ENCODE measurements at places on chromosomes 1 and 21.
A peak's percentile ranks its signal among the peaks of the same experiment; 100 is the strongest.

DNA sequence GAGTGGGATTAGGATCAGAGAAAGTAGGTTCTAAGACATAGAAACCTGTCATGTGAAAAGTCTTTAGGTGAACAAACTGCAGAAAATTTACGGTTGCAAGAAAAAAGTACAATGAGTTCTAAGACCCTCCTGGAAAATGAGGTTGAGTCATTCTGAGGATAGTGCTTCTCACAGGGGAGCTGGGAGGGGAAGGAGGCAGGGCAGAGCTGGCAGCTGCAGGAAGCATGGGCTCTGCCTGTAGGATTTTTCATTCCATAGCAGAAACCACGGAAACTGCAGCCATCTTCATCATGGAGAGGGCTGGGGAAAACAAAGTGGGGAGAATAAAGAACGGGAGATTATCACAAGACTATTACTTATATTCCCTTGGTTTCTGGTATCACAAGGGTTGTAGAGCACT is 25.8 kb upstream of the THEM4 start:
- no peak for DNase-seq

GRCh38 chr1:3212453-3213355 is 143.7 kb downstream of the PRDM16 start:
- no peak for DNase-seq

DNA sequence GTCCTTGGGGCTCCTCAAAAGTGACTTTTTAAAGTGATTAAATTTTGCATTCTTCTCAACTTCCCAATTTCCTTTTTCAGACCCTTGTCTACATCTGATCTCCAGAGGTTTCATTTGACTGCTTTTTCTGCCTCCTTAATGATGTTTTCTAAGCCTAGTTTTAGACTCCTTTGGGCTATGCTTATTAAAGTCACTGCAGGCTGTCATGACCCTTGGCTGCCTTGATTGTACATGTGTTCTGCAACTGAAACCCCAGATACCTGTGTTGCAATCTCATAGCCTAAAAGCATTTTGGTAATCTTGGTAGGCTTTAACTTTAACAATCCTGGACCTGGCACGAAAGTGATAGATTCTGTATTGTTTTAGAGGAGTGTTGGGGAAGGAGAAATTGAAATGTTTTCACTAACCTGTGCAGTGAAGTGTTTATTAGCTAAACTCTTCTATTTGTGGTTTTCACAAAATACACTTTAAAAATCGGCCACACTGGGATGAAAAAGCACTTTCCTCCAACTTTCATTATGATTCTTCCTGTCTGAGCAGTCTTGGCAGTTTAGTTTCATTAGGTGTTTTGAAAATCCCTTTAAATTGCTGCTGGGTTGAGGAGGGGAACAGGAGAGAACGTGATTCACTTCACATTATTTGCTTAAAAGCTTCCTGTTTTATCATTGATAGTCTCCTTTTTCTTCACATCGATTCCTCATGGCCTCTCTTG is 4.9 kb downstream of the MACO1 start:
- no peak for DNase-seq

- DNase-seq: no peak
These were observed 67.1 kb upstream of the GUCA2B start for GRCh38 chr1:42086146-42086545.

DNA sequence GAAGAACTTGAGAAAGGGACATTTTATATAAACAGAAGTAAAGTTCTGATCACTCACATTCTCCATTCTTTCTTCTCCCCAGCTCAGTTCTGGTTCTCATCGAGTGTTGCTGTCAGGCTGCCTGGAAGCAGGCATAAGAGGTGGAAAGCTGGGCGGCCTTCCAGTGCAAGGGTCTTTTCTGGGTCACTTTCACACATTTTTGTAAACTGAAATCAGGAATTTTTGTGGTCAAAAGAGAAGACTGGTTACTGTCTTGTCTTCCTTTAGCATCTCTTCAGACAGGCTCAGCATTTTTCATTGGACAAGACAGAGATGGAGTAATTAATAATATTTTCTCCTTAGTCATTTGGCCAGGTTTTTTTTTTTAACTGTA is 93.7 kb downstream of the CTH start:
- DNase-seq: no peak

DNA sequence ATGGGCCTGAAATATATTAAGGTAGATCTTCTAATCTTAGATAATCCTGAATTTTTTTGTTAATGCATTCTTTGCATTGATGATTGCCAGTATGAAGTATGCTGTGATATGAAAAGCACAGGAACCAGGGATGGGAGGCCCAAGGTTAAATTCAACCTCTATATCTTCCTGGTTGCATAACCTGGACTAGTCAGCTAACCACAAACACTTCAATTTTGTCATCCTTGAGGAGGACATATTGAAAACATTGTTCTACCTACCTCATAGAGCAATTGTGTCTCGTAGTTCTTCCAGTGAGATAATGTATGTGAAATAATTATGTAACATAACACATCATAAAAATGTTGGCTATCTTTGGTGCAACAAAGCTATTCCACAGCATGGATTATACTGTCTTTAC is 25.6 kb downstream of the PDC start:
- no peak for DNase-seq

- no peak for DNase-seq
These were observed 4.8 kb upstream of the IFNLR1 start for GRCh38 chr1:24191860-24192259.

DNA sequence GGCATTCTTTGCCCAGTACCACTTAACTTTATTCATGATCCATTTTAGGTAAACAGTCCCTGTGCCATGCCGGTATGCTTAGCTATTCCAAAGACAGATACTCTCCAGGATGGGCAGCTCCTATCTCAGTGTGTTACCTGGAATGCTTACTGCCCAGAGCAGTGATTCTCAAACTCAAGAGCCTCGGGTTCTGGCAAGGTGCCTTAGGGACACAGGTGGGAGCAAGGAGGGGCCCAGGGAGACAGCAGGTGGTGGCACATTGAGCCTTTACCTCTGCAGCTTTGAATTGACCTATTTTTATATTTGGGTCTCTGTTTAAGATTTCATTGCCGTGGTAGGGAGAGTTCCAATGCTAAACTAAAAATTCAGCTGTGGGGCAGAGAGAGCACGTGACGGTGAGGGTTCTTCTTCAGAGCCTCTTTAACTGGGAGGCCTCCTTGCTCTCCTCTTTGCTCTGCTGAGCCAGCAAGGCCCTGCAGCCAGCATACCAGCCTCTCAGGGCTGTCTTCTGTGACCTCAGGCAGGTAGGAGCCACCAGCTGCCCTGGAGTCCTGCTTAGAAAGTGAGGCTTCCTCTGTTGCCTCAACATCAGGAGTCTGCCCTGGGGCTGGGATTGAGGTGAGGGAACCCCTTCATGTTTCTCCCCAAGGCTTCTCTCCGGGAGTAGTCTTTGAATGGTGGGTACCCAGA is 20.2 kb downstream of the PHGDH start:
- no peak for DNase-seq

- DNase-seq: no peak
These were observed 156.5 kb downstream of the SLC45A1 start for GRCh38 chr1:8474369-8474768.

DNA sequence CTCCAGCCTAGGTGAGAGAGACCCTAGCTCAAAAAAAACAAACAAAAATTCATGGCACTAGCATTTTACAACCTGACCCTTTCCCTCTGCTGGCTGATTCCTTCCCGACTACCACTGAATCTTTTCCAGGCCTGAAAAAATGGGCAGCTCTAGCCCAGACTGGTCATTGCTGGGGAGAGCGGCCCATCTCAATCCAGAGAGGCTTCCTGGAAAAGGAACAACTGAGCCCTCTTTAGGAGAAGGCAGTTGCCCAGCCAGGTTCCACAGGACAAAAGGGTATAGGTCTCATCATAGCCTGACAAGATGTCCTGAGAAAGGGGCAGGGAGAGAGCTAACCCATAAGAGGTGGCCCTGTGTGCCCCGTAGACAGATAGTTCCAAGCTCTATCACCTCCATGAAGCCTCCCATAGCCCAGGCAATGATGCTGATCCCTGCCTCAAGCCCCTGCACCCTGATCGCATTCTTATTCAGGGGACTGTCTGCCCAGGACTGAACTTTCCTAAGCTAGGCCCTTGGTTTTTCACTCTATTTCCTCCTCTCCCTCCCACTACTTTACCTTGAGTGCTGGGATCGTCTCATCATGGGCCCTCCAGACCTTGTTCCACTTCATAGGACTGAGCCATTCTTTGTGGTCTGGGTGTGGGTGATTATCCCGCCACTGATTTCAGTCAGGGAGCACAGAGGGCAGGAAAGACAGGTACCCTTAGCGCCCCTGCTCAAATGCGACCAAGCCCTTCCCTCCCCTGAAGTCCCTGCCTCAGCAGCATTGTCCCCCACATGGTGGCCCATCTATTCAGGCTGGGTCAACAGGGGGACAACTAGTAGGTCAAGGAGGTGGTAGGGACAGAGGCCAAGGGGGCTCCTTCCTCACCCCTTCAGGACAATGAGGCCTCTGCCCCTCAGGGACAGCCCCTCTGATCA is 18.2 kb downstream of the RHBG start:
- DNase-seq: no peak

DNA sequence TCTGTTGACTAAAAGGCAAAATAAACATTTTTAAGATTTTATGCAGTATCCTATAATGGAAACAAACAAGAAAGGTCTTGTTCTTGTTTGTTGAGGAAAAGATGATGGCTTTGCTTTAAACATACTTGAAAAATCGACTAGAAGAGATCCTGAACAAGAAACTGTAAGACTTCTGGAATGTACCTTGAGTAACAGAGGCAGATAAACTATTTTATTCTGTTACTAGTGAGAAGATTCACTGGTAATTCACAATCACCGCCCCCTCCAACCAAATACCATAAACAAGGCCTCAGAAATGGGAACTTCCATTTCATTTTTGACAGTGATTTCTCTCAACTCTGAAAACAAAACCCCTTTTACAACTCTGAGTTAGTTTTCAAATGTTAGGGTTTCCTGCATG is 18.1 kb downstream of the TSEN15 start:
- no peak for DNase-seq

DNA sequence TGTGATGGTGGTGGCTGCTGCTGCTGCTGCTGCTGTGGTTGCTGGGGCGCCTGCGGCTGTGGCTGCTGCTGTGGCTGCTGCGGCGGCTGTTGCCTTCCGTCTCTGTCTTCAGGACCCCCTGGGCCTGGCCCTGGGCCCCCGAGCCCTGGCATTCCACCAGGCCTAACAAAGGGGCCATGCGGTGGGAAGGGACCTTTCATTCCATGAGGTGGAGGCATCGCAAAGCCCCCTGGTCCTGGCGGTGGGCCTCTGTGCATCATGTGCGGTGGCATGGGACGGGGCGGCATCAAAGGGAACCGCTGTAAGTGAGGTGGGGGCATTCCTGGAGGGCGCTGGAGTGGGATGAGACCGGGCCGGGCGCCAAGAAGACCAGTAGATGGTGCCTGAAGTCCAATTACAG is 12.4 kb downstream of the SOD1 start:
- DNase-seq: no peak

DNA sequence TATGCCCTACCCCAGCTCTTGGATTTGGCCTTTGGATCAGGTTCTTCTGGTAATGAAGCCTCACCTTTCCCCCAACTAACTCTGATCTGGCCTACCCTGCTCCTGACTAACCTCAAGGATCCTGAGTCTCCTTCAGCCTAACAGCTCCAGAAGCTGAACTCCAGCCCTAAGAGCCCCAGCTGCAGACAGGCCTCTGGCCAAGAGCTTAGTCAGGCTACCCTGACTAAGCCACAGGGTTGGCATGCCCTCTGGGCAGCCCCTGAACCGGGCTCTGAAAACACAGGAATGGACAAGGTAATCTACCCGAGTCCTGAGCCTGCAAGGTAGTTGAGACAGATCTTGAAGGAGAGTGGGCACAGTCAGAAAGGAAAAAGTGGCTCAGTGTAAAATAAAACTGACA is 29.4 kb downstream of the COA7 start:
- no peak for DNase-seq

DNA sequence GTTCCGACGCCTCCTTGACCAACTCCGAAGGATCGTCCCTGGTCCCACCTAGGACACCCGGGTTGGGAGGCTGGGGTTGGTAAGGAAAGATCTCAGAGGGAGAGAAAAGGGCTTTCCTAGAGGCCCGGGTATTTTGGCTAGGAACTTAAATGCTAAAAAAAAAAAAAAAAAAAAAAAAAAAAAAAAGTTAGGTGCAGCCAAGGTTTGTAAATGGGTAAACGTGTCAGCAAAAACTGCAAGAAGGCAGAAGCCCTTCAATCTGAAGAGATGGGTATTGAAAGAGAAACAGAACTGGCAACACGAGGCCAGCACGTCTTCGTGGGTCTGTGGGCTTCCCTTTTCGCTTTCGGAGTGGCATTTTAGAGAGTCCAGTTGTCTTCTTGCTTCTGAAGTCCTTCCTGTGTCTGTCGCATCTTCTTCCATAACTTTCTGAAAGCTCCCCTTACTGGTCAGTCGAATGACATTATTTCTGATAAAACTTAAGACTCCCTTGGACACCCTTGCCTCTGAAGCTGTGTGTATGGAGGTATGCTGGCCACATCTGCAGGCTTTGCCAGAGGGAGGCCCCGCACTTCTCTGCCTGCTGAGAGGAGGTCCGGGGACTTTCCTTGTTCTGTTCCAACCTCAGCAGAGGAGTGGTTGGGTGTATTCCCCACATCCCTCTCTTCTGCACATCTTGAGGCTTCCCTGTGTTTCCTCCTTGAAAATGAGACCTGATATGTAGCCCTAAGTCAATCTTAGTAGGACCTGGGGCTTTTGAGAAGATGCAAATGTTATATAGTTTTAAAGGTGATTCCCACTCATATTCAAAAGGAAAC is 745 bp downstream of the RCSD1 start:
- no peak for DNase-seq

DNA sequence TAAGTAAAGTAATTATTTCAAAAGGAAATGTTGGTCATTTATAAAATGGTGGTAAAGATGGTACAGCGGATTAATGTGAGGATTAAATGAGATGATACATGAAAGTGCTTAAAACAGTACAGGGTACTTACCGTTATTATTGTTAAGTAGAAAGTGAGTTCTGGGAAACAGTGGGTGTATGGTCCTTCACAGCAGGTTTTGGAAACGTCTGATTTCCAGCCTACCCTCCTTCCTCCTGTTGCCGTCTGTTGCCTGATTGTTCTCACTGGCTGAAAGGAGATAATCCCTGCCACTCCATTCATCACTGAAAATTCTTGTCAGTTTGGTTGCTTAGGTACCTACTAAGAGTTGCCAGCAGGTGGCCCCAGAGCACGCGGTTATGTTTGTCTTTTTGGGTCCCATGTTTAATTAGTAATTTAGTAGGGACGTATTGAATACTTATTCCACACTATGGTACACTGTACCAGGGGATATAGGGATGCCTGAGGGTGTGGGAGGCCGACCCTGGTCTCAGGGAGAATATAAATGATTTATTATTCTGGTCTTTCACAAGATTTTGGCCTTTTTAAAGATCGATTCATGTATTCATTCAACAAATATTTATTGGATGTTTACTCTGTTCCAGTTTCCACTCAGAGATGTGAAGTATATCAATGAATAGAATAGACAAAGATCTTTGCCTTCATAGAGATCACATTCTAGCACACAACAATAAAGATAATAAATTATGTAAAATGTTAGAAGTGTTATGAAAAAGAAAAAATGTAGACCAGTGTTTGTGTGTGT is 30.8 kb upstream of the RPTN start:
- DNase-seq: peak; percentile 34

GRCh38 chr1:11908095-11908675 is 18.0 kb downstream of the KIAA2013 start:
- DNase-seq: peak; percentile 64

GRCh38 chr1:183979437-183979836 is 58.1 kb downstream of the COLGALT2 start:
- no peak for DNase-seq
